Activated CD4-positive, alpha-beta T cell treated with anti-CD3 and anti-CD28 coated beads, Interleukin-10, Interleukin-2, amounts not matched to agents 100 ng/mL and 50 ng/mL, durations not matched to agents 16 hours and 8 hours (primary cell): ENCODE measurements at places on chromosomes 12 and 14.

DNA sequence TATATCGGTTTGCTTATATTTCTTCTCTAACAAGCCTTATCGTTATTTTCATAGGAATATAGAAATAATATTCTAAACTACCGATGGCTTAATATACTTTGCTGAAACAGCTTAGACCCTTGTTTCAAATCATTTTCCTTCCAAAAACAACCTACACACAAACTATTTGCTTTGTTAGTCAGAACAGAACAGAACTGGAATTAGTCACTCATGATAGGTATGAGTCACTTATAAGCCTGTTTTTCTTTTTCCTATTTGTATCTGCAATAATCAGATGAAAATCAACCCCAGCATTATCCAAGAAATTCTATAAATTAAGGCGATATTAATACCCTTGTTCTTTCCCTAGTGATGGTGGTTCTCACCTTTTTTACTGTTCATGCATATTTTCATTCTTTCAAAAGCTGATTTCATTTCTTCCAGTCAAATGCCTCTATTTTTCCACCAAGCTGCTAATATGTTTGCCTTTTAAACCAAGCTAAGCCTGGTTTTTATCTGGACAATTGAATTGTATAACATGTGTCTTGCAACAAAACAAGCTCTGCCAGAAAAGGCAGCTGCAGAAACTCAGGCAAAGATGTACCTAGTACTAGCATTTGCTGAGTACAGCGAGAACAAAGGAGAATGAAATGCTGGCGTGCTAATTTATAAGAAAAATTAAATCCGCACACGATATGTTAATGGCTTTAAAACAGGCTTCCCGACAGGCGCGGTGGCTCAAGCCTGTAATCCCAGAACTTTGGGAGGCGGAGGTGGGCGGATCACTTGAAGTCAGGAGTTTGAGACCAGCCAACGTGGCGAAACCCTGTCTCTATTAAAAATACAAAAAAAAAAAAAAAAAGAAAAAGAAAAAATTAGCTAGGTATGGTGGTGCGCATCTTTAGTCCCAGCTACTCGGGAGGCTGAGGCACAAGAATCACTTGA is 1418.2 kb downstream of the AACS start:
- DNase-seq: peak; percentile 35

- DNase-seq: peak; percentile 52
Measured at GRCh38 chr12:43957732-43958372, 122.0 kb downstream of the TMEM117 start.

DNA sequence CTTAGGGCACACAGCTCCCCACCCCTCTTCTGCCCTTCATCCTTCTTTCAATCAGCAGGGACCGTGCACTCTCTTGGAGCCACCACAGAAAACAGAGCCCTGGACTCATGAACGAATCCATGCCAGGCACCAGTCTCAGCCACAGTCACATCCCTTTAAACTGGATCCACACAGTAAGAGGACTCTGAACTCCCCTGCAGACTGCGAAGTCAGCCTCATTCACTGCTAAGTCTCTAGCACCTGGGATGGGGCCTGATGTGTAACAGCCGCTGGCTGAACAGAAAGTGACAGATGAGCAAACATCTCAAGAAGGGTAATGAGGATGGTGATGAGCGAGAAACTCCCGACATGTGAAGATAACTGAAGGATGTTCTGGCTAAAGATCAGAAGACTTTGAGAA is 45.8 kb upstream of the IQSEC3 start:
- no peak for DNase-seq

- DNase-seq: peak; percentile 39
Measured at GRCh38 chr12:51262758-51263177, 7.4 kb downstream of the SMAGP start.

DNA sequence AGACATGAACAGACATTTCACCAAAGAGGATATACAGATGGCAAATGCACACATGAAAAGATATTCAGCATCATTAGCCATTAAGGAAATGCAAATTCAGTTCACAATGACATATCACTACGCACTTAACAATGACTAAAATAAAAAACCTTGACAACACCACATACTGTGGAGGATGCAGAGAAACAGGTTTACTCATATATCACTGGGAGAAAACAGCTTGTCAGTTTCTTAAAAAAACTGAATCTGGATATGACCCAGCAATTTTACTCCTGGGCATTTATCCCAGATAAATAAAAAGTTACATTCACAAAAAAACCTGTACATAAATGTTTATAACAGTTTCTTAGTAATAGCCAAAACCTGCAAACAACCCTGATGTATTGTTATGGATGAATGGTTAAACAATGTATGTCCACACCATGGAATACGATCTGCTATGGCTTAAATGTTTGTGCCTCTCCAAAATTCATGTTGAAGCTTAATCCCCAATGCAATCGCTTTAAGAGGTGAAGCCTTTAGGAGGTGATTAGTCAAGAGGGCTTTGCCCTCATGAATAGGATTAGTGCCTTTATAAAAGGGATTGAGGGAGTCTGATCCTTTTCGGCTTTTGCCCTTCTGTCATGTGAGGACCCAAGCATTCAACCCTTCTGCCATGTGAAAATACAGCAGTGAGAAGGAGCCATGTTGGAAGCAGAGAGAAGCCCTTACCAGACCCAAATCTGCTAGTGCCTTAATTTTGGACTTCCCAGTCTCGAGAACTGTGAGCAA is 36.0 kb upstream of the PPP4R3A start:
- DNase-seq: no peak

- DNase-seq: no peak
Measured at GRCh38 chr12:27549236-27549800, 25.3 kb downstream of the PPFIBP1 start.

GRCh38 chr12:92486443-92487137 is 216.2 kb upstream of the PLEKHG7 start:
- DNase-seq: no peak

- DNase-seq: no peak
Measured at GRCh38 chr12:25617991-25618390, 64.9 kb upstream of the LMNTD1 start.

DNA sequence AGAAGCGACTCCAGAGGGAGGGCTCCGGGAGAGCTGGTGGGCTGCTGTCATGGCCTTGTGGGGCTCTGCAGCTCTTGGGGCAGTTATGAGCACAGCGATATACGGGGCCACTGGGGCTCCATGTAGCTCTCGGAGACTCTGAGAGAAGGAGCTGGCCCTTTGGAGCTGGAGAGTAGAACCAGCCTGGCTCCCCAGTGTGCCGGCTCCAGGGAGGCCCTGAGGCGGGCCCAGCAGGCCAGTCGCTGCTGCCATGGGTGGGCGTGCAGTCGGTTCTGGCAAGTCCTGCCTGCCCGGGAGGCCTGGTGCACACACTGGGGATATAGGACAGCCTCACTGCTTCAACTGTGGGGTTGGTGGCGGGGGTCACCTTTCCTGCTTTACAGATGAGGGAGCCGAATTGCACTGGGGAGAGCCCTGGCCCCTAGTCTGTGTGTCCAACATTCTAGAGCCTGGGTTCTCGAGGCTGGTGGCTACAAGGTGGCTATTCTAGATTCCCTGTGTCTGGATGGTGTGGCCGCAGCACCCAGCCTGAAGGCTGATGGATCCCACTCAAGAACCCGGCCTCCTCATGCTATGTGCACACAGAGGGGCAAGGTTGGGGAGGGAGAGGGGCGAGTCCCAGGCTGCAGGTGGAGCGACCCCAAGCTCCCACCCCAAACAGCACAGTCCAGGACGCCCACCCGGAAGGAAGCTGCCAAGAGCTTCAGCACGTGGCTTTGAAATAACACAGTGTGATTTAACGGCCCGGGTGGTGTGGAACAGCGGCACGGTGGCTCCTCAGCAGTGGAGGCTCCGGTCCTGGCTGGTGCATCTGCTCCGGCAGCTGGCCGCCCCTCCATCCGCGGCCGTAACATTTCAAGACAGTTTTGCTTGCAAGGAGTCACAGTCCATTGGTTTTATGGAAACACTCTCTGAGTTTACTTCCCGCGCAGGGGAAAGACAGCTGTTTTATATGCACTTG is 188.3 kb upstream of the C14orf180 start:
- DNase-seq: no peak

GRCh38 chr14:90628825-90629224 is 187.4 kb downstream of the TTC7B start:
- no peak for DNase-seq

- DNase-seq: no peak
Measured at GRCh38 chr12:112349431-112349830, 32.8 kb downstream of the HECTD4 start.

GRCh38 chr12:115916910-115917668 is 360.4 kb downstream of the MED13L start:
- peak; percentile 65 for DNase-seq

DNA sequence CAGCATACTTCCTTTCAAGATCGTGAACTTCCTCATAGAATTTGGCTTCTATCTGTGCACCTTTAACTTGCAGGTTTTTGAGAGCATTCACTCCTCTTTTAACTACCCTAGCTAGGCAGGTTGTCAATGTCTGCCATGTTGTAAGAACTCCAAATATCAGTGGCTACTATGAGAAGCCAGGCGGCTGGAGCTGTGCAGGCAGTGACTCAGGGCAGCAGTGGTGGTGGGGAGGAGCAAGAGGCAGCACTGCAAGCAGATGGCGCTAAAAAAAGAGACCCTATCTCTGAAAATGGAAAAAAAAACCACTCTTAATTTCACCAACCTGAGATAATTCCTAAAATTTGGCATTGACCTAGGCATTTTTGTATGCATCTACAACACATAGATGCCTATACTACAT is 28.5 kb downstream of the YARS2 start:
- no peak for DNase-seq

DNA sequence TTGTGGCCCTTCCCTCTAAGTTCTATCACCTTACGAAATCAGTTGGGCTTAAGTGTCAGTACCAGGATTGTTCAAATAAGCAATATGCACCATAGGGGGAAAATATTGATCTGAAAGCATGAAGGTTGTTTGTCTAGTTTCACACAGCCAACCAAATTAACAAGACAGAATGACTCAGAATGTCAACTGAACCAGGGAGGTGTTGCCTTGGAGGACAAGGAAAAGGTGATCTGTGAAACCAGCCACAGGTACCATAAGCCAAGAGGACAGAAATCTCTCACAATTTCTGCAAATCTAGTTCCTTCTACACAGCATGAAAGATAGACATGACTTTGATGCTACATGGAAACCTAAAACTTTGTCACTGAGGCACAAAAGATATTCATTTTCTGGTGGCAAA is 297.9 kb downstream of the BCL11B start:
- no peak for DNase-seq

- DNase-seq: no peak
Measured at GRCh38 chr12:4202918-4203317, 70.6 kb upstream of the CCND2 start.

DNA sequence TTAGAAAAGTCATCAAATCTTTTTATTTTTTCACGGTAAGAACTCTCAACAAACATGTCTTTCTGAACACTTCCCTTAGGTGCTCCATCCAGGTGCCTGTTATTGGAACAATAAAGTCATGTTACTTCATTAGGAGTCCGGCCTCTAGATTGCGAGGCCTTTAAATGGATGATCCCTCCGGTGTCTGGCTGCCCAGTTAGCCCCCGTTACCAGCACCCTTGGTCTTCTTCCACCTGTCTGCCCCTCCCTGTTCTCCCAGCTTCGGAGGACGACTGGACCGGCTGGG is 593 bp upstream of the PA2G4 start:
- no peak for DNase-seq
